Stimulated activated naive CD4-positive, alpha-beta T cell (primary cell): ENCODE measurements at places on chromosomes 16 and 17.

- DNase-seq, result no peak
These were observed 26.6 kb upstream of the SKAP1 start for GRCh38 chr17:48456589-48456988.

- DNase-seq, result no peak
These were observed 66.3 kb upstream of the MYOCD start for GRCh38 chr17:12599186-12599920.

GRCh38 chr16:6611535-6611934 is 721.1 kb upstream of the RBFOX1 start:
- DNase-seq, result no peak

DNA sequence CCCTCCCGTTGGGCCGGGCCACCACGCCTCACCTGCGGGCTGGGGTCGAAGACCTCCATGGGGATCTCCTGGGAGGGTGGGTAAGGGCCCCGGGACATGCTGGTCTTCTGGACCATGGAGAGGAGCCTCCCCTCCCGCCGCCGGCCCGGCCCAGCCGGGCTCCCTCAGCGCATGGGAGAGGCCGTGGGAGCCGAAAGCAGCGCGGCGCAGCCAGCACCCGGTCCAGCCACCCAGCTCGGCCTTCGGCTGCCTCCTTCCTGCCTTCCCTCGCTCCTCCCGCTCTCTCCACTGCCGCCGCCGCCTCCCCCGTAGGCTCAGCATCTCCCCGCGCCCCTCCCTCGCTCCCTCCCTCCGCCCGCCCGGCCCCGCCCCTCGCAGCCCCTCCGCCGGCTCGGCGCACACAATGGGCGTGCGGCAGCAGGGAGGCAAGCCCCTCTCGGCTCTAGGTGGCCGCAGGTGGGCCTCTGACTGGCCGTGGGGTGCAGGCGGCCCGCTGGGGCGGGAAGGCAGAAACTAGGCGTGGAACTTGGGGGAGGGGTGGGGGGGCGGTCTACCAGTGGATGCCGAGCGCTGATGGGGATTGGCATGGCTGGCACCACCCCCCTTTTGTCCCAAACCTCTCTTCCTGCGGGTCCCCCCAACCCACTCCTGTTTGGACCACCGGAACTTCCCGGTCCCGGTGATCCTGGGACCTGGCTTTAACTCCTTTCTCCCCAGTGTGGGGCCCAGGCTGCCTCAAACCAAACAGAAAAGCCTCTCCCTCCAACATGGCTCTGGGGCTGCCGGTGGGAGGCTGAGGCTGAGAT is at the start of gene CACNB1:
Gene CACNB1 (minus strand): TSS at position 290 of the 806 bp plus-strand sequence. CDS start 174 bp downstream, at position 116.
- peak; percentile 74 for DNase-seq

DNA sequence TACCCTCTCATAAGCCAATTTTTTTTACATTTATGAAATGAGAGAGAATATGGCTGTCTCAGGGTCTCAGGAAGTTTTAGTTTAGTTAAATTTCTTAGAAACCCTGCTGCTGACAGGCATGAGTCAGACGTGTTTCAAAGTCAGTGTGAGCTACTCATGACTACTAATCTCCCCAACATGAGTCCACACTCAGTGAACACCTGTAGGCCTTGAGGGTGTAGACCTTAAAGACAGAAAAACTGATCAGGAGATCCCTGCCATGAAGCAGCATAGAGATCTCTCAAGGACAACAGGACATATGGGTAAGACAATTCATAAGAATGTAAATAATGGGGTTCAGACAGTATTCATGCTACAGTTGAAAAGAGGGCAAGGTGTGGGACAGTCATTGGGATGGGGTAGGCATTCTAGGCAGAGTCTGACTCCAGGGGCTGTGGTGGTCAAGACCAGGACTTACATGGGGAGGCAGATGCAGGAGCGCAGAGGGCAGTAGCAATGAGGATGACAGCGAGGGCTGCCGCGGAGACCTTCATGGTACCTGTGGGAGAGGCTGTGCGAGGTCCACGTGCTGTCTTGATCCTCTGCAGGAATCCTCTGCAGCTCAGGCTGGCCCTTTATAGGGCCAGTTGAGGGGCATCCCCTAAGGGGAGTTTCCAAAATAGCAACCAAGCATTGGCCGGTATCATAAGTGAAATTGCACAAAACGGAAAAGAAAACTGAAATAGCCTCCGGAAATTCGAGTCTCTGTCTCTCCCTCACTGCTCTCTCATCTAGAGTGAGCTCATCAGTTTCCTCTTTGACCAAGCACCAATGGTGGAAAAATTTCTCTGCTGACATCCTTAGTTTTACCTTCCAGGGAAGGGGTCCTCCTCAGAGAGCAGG is at the start of gene CCL5:
Gene CCL5 (minus strand): TSS at position 588 of the 882 bp plus-strand sequence.
- no peak for DNase-seq

- no peak for DNase-seq
These were observed 101.4 kb upstream of the HLF start for GRCh38 chr17:55163408-55163807.

DNA sequence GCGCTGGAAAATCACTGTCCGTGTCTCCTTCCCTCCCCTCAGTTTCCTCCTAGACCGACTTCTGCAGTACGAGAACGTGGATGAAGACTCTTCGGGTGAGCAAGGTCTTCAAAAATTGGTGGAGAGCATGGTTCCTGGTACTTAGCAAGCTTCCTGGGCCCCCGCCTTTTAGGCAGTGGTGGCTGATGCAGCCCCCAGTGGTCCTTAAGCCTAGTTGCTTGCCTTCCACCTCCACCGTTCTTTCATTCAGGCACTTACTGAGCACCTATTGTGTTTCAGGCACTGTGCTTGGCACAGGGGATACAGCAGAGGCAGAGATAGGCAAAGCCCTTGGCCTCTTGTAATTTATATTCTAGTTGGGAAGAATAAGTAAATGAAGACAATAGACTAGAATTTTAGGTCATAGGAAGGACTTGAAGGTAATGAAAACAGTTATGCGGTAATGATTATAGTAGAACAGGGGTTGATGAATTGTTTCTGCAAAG is 767 bp downstream of the INO80E start:
- no peak for DNase-seq

- DNase-seq, result no peak
These were observed 33.8 kb downstream of the CTU2 start for GRCh38 chr16:88739977-88740726.

- no peak for DNase-seq
These were observed 25.0 kb downstream of the MAP3K3 start for GRCh38 chr17:63647065-63647725.
